NCI-H2081 treated with DMSO at 0.1 percent for 48 hours (cell line): ENCODE measurements at places on chromosomes 6 and 20.

- no peak for DNase-seq
These were observed 104.2 kb upstream of the SCGN start for GRCh38 chr6:25547797-25548196.

- DNase-seq, result no peak
These were observed 663.1 kb upstream of the MARCKS start for GRCh38 chr6:113194090-113194489.

DNA sequence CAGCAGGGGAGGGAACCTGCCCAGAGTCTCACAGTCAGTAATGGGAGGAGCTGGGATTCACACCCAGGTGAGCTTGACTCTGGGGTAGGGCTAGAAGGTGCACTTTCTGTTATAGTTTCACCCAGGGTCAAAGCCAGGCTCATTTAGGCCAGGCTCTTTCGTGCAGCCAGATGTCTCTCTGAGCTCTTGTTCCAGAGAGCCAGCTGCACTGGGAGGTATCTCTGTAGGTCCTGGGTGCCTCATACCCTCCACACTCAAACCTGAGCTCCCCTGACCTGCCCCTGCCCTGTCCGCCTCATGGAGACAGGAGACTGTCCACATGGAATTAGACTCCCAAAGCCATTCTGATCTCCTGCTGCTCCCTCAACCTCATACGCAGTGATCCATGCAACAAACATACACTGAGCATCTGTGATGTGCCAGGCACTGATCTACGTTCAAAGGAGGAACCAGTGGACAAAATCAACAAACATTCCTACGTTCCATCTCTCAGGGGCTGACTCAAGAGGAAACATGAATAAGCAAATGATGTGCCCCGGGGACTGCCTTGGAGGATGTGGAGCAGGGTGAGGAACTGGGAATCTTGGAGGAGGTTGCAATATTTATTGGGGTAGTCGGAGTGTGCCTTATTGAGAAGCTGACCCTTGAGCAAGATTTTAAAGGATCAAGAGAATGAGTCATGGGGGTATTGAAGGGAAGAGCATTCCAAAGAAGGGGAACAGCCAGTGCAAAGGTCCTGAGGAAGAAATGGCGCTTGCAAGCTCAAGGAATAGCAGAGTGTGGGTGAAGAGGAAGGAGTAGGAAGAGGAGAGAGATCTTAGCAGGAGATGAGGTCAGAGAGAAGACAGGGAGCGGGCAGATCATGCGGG is 71.3 kb upstream of the TOX2 start:
- no peak for DNase-seq

- DNase-seq, result no peak
These were observed 3.2 kb downstream of the ADIG start for GRCh38 chr20:38584099-38584763.

- no peak for DNase-seq
These were observed 67.0 kb upstream of the SMIM29 start for GRCh38 chr6:34315780-34316179.

GRCh38 chr20:38426006-38426897 is 8.9 kb downstream of the SNHG17 start:
- no peak for DNase-seq

DNA sequence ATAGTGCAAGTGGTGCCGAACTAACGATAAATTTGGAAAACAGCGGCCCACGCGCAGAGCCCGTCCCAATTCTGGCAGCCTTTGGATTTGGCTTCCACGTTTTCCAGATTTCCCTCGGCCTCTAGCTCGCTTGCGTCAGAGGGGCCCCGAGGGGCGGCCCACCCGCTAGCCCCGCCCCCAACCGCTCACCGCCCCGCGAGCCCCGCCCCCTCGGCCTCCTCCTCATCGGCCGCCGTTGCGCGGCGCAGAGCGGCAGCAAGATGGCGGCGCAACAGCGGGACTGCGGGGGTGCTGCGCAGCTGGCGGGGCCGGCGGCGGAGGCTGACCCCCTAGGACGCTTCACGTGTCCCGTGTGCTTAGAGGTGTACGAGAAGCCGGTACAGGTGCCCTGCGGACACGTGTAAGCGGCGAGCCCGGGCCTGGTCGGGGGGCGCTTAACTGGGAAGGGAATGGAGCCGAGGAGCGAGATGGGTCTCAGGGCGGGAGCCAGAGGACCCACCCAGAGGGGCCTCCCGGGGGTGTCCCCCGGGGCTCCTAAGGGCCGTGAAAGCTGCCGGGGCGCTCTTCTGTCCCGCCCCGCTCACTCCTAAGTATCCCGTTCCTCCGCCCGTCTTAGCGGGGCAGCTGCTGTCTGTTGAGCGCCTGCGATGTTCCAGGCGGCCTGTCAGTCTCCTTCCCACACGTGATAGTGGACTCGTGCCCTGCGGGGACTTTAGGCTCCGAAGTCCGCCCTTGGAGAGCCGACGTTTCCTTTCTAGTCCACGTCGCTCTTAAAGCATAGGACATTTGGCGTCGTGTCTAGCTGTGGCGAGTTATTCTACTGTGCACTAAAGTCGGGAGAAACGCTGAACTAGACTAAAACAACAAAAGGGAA is at the start of gene RNF114:
Gene RNF114 (plus strand): TSS at position 245 of the 874 bp plus-strand sequence. CDS start 16 bp downstream, at position 261.
- DNase-seq, result no peak
